ENCODE measurements at places on chromosomes 3 and 15.

DNA sequence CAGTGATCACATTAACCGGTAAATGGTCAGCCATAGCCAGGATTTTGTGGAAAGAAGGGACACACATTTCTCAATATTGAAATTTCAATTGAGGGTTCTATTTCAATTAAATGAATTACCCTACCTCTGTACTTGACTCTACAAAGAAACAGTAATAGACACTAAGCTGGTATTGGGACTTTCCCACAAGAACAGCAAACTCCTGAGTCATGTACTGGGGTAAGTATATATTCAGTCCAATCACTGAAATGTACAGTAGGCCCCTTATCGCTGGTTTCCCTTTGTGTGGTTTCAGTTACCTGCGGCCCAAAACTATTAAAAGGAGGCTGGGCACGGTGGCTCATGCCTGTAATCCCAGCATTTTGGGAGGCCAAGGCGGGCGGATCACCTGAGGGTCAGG lies 17.6 kb downstream of the ASB14 start:
- DNase-seq: no peak

DNA sequence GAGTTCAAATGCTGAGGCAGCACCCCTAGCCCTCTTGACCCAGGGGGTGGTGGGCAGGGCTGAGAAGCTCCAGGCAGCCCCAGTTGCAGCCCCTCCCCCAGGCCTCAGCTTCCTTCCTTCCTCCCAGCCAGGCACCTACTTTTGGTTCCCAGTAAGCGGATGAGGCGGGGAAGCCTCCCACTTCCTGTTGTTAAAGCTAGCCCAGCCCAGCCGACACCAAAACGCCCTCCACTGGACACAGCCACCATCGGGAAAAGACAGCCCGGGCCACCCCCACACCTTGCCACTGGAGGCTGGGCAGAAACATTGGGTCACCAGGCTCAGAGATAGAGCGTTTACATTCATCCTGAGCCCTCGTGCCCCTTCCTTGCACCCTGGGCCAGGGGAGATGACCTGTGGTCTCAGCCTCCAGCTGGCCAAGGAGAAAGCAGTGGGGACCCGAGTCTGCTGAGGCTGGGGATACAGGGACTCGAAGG lies 3.5 kb downstream of the DUSP7 start:
- no peak for DNase-seq

DNA sequence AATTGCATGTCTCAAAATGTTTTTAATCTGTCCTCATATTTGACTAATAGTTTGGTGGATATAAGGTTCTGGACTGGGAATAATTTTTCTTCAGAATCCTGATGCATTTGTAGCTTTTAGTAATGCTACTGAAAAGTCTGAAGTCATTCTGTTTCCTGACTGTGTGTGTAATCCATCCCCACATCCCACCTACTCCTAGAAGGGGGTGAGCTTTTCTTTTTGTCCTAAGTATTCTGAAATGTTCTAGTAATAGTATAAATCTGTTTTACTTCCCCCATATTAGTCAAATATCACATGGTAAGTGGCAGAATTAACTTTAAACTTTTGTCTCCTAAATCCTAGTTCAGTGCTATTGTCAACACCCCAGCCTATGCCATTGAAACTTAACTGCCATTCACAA lies 162.8 kb downstream of the GREM1 start:
- DNase-seq: no peak

DNA sequence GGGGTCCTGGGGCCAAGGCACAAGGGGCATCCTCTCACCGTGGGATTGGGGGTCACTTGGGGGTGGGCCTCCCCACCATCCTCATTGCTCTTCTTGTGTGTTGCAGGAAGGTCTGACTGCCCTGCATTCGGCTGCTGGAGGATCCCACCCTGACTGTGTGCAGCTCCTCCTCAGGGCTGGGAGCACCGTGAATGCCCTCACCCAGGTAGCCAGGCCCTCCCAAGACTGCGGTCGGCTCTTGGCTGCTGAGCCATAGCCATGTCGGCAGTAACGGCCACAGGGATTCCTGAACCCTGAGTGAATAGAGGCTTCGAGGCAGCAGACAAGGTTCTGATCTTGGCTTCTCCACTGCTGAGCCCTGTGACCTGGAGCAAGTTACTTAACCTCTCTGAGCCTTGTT lies 19.7 kb downstream of the ANKDD1A start:
- no peak for DNase-seq

- no peak for DNase-seq
These were observed 485.2 kb upstream of the PROK2 start for GRCh38 chr3:72270072-72270681.

DNA sequence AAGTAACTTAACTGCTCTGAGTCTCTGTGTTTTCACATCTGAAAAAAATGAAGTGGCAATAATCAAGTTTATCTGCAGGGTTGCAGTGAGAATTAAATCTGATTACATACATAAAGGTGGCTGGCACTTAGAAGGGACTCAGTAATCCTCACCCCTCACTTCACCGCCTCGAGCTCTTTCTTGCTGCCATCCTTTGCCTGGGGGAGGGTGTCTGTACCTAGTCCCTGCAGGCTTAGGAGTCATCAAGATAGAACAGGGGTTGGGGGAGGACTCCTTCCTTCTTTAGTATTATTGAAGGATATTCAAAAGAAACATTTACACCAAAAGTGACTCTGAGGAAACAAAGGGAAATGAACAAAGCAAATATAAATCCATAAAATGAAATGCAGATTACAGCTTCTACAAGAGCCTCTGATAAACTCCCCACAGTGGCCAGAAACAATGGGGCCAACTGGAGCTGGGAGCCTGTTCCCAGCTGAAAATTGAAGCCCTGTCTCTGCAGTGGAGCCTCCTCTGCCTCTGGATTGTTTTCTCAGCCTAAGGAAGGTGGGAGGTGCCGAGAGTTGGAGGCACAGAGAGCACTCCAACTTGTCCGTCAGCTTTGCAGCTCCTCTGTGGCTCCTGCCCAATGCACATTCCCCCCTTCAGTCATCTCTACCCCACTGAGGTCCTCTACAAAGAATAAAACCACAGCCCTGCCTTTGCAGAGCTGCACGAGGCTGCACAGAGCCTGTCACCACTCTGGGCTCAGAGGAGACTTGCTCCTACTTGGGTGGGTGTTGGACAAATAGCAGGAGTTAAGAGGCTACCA lies 41.8 kb downstream of the CRYGS start:
- no peak for DNase-seq

DNA sequence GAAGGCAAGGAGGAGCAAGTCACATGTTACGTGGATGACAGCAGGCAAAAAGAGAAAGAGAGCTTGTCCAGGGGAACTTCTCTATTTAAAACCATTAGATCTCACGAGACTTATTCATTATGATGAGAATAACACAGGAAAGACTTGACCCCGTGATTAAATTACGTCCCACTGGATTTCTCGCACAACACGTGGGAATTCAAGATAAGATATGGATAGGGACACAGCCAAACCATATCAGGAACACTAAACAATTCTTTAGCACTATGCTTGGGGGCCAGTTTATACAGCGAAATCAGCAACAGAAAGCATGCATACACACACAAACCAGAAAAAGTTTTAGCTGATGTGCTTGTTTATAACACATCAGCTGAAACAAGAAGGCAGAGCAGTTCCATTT lies 704.2 kb downstream of the OTOL1 start:
- no peak for DNase-seq

DNA sequence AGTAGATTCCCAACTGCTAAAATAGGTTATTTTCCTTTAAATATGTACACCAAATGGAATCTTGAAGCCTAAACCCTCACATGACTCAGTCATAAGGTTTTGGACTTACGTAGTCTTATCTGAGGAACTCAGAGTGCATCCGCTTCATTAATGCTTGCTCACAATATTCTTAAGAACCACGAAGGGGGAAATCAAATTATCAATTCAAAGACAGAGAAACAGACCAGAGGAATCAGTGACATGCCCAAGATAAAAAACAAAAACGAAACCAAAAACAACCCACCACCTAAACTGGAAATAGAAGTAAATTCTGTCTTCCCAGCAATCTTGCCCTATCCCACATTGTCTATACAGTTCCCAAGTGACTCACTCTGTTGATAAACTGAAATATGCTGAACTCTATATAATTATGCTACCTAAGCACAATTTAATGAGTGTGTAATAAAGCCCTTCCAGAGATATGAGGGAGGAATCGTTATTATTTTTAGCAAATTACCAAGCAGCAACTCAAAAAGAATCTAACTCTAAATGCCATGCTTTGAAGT lies 135.4 kb upstream of the CBLB start:
- DNase-seq: no peak

DNA sequence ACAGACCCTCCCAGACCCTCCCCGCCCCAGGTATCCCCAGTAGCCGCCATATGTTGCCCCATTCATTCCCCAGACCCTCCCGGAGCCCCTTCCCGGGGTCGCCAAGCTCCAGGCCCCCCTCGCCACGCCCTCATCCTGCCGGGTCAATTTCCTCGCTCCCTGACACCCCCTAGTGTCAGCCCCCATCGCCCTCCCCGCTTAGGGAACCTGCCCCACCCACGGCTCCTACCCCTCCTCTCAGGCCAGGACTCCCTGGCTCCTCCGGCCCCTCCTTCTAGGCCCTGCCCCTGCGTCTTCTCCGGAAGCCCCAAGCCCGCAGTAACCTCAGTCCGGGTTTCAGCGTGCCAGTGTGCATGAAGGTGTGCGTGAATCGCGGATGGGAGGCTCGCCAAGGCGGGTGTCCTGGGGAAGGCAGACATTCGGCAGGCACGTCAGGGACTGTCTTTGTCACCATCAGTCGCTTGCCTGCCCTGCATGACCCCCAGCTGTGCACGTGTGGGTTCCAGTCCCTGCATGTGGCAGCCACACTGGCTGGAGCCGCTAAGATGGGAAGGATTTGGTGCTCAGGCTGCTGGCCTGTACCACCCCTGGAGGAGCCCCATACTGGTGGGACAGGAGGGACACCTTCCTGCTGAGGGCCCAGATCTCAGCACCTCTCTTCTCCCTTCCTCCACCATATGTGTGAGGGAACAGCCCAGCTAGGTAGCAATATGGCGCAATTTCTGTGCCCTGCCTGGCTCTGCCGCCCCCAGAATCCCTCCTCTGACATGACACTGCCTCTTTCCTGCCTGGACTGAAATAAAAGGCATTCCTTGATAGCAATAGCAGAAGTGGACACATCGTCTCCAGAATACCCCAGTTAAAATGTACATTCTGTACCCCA lies 693 bp downstream of the DISP2 start:
- DNase-seq: peak; percentile 26

- no peak for DNase-seq
These were observed 4.8 kb downstream of the VIPR1 start for GRCh38 chr3:42507252-42507651.

DNA sequence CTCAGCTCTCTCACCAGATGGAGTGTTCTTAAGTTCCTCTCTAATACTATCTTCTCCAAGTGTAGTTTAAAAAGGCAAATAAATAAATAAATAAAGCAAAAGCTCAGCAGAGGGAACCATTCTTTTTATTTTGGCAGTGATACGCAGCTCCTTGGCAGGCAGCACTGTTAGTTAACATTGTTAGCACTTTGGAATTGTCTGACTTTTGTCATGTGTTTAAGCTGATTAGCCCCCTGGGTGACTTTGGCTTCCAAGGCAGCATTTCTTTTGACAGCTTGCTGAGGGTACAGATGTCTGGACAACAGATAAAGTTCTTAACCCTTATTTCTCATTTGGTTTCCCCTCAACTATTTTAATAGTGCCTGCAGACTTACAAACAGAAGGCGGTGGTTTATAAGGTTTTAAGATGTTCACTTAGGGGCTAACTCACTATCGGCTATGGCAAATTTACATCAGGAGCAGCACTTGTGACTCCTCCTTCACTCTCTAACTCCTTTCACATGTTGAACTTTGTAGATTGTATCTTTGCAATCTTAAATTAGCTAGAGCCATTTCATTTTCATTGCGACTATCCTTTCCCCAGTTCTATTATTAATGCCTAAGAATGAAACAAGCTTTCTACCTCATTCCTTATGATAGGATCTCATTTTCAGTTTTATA lies 213.4 kb downstream of the ZBBX start:
- DNase-seq: no peak

DNA sequence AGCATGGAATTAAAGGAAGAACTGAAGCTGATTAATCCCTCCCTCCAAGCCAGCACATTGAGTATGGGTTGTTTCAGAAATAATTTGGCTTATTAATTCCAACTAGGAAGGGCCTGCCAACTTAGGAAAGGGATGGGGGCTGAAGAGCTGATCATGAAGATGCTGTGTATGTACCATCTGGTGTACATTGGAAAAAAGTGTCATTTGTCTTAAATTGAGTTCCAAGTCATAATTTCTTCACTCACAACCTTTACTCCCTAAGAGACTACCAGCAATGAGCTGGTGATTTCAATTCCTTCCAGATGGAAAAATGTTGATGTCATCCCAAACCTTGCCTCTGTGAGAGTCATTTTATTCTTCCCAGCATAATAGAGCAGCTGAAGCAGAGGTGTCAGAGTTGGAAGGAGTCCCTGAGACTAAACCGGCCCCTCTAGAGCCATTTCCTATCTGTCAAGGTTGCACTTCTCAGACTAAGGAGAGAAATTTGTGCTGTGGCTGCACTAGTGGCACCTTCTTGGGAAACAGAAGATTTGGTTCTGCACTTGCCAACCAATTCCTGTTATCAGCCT lies 79.4 kb downstream of the GTPBP8 start:
- no peak for DNase-seq

- DNase-seq: no peak
These were observed 1.3 kb upstream of the ETV5 start for GRCh38 chr3:186109897-186110803.

DNA sequence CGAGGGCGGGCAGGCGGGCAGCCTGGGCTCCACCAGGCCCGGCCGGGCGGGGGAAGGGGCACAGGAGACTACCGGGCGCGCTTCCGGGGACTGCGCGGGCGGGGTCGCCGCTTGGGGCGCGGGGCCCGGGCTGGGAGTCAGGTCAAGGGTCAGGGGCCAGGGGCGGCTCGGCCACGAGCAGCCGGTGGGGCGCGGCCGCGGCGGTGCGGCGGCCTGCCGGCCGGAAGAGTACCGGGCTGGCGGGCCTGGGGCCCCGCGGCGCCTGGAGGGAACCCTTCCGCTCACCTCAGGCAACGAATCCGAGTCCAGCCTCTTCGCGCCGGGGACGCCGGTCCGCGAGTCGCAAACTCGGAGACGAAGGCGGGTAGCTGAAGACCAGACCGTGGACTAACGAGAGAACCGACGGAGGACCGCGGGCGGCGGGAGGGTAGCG lies 225 bp downstream of the RHOA start:
- DNase-seq: no peak

Data from NCI-H1694 (cell line).